ENCODE measurements at places on chromosomes 7 and 10.

DNA sequence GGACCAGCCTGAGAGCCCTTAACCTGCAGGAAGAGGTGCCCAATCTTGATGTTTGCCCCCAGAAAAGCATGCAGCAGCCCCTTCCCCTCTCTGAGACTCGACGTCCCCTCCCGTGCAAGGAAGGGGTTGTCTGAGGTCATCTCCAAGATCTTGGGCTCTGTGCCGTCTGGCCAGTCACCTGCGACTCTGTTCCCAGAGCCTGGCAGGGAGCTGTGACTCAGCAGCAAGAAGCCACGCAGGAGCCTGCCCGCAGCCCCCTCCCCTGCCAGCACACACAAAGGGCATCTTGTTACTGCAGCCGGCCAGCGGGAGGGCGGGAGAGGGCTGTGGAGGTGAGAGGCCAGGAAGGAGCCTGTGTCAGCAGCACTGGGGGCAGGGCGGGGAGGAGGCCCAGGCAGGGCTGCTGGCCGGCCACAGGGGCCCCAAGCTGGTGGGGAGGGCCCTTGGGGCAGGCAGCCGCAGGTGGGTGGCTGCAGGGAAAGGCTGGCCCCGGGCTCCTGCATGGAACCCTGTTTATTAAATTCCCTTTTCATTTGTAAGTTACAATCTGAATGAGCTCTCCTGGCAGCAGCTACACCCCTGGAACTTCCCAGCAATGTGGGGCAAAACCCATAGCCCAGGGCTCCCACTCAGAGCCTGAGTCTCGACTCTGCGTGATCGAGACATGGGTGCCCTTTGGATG, 103.7 kb upstream of the ZMIZ1 start:
- peak; percentile 33 for DNase-seq

DNA sequence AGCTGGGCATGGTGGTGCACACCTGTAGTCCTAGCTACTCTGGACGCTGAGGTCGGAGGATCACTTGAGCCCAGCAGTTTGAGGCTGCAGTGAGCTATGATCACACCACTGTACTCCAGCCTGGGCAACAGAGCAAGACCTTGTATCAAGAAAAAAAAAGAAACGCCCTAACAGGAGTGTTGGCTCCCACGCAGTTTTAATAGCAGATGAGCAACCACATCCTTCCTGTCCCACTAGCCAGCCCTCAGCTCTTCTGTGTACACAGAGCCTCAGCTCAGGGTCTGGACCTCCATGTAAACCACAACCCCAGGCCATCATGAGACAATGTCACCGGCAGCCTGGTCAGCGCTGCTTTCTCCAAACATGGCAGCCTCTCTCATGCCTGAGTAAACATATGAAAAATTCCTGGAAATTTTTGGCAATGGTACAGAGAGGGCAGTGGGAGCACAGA, 108.2 kb downstream of the PIP4K2A start:
- peak; percentile 78 for DNase-seq

DNA sequence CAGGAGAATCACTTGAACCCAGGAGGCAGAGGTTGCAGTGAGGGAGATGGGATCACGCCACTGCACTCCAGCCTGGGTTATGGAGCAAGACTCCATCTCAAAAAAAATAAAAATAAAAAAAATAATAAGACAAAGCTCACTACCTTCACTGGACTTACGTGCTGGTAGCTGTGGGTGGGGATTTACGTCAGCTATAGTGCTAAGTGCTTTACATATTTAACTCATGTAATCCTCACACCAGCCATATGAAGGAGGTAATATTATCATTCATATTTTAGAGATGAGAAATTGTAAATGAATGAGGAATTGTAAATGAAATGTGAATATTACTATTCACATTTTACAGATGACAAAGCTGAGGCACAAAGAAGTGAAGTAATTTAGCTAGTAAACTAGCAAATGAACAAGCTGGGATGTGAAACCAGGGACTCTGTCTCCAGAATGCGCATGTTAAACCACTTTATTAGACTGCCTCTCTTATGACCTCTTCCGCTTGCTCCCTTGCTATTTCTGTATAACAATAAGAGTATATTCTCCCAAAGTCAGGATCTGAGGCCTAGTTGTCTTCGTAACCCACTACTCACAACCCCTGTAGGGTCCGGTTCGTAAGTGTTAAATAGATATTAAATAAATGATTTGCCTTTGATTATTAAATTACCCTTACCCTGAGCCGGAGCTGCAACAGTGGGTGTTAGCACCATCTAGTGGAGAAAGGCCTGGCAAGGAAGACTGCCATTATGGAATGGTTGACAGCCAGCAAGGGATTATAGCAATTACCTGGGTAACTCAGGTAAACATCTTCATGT, 70.2 kb downstream of the HTR7 start:
- DNase-seq, result peak; percentile 42

DNA sequence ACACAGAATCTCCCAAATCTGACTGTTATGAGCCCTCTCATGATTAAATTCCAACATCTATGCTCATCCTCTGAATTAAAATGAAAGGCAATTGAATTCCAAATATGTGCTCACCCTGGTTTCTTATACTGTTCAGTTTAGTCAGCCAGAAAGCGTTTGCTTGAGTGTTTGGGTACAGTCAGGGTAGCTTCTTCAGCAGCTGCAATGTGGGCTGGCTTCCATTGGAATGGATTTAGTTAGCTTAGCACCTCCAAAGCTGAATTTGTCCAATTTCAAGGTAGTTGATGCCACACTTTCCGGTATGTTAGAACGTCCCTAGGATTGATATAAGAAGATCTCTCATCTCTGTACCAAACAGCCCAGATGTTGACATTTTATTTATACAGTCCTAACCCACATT, 9.3 kb downstream of the KLHL7 start:
- DNase-seq, result no peak

GRCh38 chr10:75097666-75098285, 13.7 kb upstream of the SAMD8 start:
- DNase-seq, result peak; percentile 31

DNA sequence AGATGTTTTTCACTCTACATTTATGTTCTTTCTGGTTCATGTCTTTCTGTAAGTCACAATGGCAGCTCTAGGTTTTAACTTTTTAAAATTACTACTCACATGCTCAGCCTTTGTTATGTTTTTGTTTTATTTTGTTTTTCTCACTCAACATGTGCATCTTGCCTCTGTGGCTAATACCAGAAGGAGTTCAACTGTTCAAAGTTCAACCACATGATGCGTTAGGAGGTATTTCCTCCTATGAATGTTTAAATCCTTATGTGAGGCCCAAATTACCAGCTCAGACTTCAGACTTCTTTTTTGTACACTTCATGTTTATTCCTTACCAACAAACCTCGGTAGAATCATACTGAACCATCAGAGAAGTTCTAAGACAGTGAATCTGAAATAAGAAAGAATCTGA, 151.6 kb downstream of the MALRD1 start:
- no peak for DNase-seq

GRCh38 chr7:106597751-106598546, 63.0 kb downstream of the CCDC71L start:
- no peak for DNase-seq

- no peak for DNase-seq
These were observed 171.9 kb upstream of the NRP1 start for GRCh38 chr10:33506391-33506790.

GRCh38 chr10:76218035-76218434, 786.6 kb downstream of the LRMDA start:
- no peak for DNase-seq

DNA sequence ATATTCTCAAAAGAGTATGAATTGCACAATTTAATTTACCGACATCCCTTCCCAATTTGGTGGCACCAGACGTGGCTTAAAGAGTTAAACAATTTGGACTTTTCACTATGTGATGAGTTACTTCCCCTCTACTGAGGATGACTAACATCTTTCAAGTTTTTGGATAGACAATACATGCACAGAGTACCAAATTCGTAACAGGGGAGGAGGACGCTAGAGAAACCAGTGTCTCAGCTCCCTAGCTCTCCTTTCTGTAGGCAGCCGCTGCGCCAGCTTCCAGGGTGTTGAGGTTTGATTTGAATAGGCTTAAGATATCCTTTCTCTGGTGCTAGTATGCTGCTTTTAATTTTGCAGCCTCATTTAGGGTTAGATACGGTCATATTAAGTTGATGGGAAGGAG, 69.2 kb downstream of the GNA12 start:
- peak; percentile 27 for DNase-seq

DNA sequence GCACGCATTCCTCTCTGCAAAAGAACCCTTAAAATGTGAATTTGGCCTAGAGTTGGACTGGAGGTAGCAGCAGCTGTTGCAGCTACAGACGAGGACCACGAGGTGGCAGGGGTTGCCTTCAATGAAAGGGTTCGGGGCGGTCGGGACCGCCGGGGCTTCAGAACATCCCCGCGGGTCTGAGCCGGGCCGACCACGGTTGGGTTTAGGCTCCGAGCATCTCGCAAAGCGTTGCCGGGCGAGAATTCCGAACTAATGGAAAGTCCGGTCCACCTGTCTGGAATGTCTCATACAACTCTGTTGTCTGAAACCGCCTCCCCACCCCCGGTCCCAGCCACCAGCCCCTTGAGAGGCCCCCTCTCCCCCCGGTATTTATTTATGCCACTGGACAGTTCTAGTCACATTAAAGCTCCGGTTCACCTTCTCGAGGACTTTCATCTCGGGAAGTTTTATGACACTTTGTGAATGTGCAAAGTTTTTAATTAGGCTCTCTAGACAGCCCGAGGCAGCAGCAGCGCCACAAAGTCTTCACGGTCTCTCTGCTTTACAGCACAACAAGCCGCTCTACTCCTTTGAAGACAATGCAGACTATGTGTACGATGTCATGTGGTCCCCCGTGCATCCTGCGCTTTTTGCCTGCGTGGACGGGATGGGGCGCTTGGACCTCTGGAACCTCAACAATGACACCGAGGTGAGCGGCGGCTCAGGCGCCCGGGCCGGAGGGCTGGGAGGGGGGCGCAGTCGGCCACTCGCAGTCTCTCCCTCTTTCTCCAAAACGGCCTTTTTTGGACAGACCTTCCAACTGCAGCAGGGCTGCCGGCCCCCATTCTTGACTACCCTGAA, 246.2 kb downstream of the SLC25A13 start:
- DNase-seq, result peak; percentile 62

- DNase-seq, result no peak
These were observed 222.6 kb upstream of the PPP2R2D start for GRCh38 chr10:131678171-131678570.

DNA sequence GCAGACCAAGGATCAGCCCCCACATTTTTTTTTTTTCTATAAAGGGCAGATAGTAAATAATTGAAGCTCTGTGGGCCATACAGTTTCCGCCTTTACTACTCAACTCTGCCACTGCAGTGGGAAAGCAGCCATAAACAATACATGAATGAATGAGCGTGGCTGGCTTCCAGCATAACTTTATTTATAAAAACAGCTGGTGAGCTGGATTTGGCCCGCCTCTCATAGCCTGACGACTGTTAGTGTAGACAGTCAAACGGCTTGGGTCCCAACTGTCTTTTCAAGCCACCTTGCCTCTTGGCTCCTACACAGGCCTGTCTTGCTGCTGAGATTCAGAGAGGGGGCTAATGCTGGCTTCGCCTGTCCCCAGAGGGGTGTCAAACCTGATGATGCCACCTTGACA, 169.8 kb upstream of the GPR26 start:
- DNase-seq, result no peak

- DNase-seq, result no peak
These were observed 222.8 kb downstream of the THSD7A start for GRCh38 chr7:11609096-11609670.

DNA sequence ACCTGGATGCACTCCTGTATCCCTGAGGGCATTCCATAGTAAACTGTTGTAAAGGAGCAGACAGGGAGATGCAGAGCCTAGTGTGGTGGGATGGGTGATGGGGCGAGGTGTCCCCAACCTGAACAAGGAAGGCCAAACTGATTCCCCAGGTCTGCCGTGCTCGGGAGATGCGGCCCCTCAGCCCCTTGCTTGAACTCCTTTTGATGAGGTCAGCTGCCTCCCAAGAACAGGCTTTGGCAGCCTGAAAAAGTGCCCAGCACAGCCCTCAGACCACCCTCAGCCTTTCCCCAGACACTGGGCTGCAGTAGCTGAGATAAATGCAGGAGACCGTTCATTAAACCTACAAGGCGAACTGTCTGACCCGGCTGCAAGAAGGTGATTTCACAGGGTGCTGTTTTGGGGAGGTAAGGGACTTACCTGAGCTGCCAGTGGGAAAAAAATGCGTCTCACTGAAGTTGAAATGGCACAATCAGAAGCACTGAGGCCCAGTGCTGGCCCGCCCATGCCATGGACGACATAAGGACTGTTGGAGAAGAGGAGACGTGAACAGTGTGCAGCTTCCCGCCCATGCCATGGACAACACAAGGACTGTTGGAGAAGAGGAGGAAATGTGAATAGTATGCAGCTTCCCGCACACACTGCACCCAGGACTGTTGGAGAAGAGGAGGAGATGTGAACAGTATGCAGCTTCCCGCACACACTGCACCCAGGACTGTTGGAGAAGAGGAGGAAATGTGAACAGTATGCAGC, 148.4 kb upstream of the FAM20C start:
- no peak for DNase-seq

- peak; percentile 8 for DNase-seq
These were observed 670.2 kb upstream of the SORCS1 start for GRCh38 chr10:107834706-107835105.

DNA sequence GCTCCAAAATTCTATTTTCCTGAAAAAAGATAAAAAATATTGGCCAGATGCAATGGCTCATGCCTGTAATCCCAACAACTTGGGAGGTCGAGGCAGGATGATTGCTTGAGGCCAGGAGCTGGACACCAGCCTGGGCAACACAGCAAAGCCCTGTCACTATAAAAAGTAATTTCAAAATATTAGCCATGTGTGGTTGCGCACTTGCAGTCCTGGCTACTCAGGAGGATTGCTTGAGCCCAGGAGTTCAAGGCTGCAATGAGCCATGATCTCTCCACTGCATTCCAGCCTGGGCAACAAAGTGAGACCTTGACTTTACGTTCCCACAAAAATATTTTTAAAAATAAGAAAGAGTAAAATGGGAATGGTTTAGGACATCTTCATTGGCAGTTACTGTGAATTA, 104.1 kb upstream of the AFAP1L2 start:
- no peak for DNase-seq
